ENCODE measurements at places on chromosomes 2 and 18. TPM values are rescaled to one million over a fixed set of nuclear protein-coding genes. Genes with fewer than 3 reads are reported as not detected.

Gene MDH1B
- total RNA-seq: 1.1 TPM

Gene CYS1
- 0.62 TPM for total RNA-seq

Gene GPR45
- total RNA-seq: not detected

Gene VPS54
- total RNA-seq: 14.8 TPM

Gene TMEFF2
- 0.17 TPM for total RNA-seq

Gene CERKL
- not detected for total RNA-seq

Gene LMAN2L
- 17.2 TPM for total RNA-seq

Gene ADAM23
- total RNA-seq: 0.39 TPM

Gene HRH4
- total RNA-seq: 0.07 TPM

Gene AMER3
- total RNA-seq: not detected

Gene WDR54
- total RNA-seq: 7.7 TPM

Gene CTIF
- 22.6 TPM for total RNA-seq

Gene CD226
- total RNA-seq: 0.13 TPM

Gene CCDC141
- total RNA-seq: not detected

Gene PKP4
- 71.0 TPM for total RNA-seq

Gene SIX3
- total RNA-seq: not detected

Gene MYO3B
- total RNA-seq: 0.76 TPM

Gene MALL
- total RNA-seq: 56.3 TPM

Gene MYL1
- total RNA-seq: not detected

Gene UGT1A5
- 1.7 TPM for total RNA-seq

Gene ADD2
- 1.2 TPM for total RNA-seq

Gene FOXD4L1
- not detected for total RNA-seq

Gene SLC11A1
- 4.3 TPM for total RNA-seq

Gene CREG2
- total RNA-seq: not detected

Gene FOSL2
- 423 TPM for total RNA-seq

Gene BZW1
- 57.6 TPM for total RNA-seq

Gene SP140
- 1.4 TPM for total RNA-seq

Gene KCNIP3
- total RNA-seq: 20.4 TPM

Gene ASB18
- total RNA-seq: not detected

Gene RTKN
- 44.9 TPM for total RNA-seq

Gene SLC16A14
- 5.2 TPM for total RNA-seq

Gene ATP5F1A
- total RNA-seq: 355 TPM
